ENCODE measurements at places on chromosomes 1 and 21. TPM values are rescaled to one million over a fixed set of nuclear protein-coding genes. Genes with fewer than 3 reads are reported as not detected.
A peak's percentile ranks its signal among the peaks of the same experiment; 100 is the strongest.

DNA sequence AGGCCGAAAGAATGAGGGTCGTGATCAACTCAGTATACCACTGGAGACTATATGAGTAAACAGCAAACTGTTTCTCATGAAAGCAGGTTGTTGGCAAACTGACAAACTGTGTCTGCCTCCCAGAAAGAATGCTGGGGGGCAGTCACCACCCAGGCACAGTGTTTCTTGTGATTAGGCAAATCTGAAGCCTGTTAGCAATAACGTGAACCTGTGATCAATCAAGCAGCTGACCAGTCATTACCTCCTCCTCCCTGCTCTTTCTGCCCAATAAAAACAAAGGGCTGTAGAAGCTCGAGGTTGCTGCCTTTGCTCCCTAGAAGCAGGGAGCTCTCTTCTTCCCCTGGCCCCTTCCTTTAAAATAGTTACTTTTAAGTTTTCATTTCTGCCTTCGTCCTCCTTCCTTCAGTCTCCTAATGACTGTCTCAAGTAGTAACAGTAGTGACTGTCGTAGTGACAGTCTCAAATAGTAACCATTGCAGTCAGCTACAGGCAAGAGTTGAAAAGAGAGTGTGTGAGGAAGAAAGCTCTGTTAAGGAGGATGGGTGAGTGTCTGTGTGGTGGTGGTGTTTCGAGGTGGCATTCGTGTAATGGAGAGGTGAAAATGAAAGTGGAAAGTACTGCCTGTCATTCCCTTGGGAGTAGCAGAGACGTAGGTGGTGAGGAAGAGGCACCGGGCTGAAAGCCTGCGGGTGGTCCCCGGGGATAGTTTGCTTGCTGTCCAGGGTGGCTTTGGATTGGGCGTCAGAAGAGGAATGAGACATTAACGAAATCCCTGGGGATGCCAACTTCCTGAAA is 14.5 kb downstream of the HHAT start:
- H3K36me3 ChIP-seq = no peaks in the 10 kb centered on the region
- no peaks in the 10 kb centered on the region for H3K27me3 ChIP-seq
- peaks cover 33% of the 10 kb centered on the region for H3K4me1 ChIP-seq
- DNase-seq = no peak
- no peak overlapping the region for H3K4me3 ChIP-seq

GRCh38 chr1:21447311-21447710 is 7.4 kb downstream of the NBPF3 start:
- H3K4me1 ChIP-seq = peaks cover 17% of the 10 kb centered on the region
- peaks cover 5% of the 10 kb centered on the region for H3K36me3 ChIP-seq
- H3K4me3 ChIP-seq = no peak overlapping the region

GRCh38 chr1:24966724-24967346 is 36.8 kb upstream of the RUNX3 start:
- H3K4me1 ChIP-seq = peaks cover 68% of the 10 kb centered on the region
- H3K36me3 ChIP-seq = peaks cover 30% of the 10 kb centered on the region
- H3K27ac ChIP-seq = peak overlapping the region; percentile 98
- no peaks in the 10 kb centered on the region for H3K27me3 ChIP-seq

DNA sequence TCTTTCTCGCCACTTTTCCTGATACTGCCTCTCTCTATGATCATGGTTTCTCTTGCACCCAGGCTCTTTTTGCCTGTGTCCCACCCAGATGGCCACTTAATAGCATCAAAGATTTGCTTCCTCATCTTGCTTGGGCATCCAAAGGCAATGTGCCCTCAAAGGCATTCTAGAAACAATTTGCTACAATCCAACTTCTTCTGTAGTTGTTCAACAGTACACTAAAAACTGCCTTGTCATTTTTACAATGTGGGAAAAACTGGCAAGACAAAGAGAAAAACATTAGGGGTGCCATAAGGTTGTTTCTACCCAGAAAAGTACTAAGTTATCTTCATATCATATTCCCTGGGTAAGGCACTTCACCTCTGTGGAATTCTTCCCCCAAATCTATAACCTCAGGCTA is 16.5 kb upstream of the KLF18 start:
- H3K4me1 ChIP-seq = no peaks in the 10 kb centered on the region
- H3K27me3 ChIP-seq = peaks cover 10% of the 10 kb centered on the region
- no peak overlapping the region for H3K4me3 ChIP-seq
- no peak for DNase-seq

- H3K27ac ChIP-seq = peak overlapping the region; percentile 65
- H3K27me3 ChIP-seq = peaks cover 21% of the 10 kb centered on the region
- DNase-seq = peak; percentile 66
- no peaks in the 10 kb centered on the region for H3K36me3 ChIP-seq
- H3K4me1 ChIP-seq = peaks cover 4% of the 10 kb centered on the region
These were observed 39.0 kb upstream of the PDE9A start for GRCh38 chr21:42614396-42614795.

The TMEM269 gene
- not detected for total RNA-seq

GRCh38 chr1:3463013-3463385 is 8.5 kb downstream of the ARHGEF16 start:
- no peak for DNase-seq
- no peaks in the 10 kb centered on the region for H3K27me3 ChIP-seq
- H3K4me1 ChIP-seq = no peaks in the 10 kb centered on the region
- no peak overlapping the region for H3K27ac ChIP-seq
- no peaks in the 10 kb centered on the region for H3K36me3 ChIP-seq

DNA sequence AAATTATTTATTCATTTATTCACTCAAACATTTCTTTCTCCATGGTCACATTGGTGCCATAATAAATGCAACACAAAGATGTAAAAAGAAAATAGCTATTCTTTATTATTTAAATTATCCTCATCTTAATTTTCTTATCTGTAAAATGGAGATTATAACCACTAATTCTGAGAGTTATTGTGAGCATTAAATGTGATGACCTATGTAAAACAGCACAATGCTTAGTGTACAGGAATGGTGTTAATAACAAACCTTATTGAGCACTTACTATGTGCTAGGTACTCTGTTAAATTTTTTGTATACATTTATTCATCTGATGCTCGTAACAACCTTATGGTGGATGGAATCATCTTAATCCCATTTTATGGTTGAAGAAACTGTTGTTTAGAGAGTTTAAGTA is 84.6 kb downstream of the NTMT2 start:
- no peaks in the 10 kb centered on the region for H3K36me3 ChIP-seq
- peaks cover 9% of the 10 kb centered on the region for H3K27me3 ChIP-seq
- DNase-seq = no peak
- no peaks in the 10 kb centered on the region for H3K4me1 ChIP-seq
- no peak overlapping the region for H3K4me3 ChIP-seq

The RIMS3 gene
- 4.7 TPM for total RNA-seq

DNA sequence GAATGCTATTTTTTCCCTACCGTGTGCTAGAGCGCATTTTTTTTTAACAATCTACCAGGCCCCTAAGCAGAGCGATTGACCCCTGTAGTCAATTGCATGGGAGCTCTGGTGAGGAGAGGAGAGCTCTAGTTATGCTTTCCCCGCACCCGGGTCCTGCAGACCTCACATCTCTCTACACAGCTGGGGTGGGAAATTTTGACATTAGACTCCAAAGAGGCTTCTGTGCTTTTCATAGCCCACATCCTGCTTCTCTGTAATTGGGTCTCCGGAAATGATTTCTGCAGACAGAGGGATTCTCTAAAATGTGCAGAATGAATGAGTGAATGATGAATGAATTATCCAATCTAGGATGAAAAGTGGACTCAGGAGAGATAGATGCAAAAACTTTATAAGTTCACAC is 41.5 kb upstream of the DUSP10 start:
- H3K27me3 ChIP-seq = no peaks in the 10 kb centered on the region
- H3K4me3 ChIP-seq = peak overlapping the region; percentile 60
- H3K27ac ChIP-seq = peak overlapping the region; percentile 53
- peaks cover 72% of the 10 kb centered on the region for H3K4me1 ChIP-seq
- H3K36me3 ChIP-seq = peaks cover 14% of the 10 kb centered on the region
- peak; percentile 49 for DNase-seq

The FCRL3 gene
- total RNA-seq = 0.42 TPM

GRCh38 chr1:27358928-27359313 is 7.8 kb downstream of the MAP3K6 start:
- H3K36me3 ChIP-seq = no peaks in the 10 kb centered on the region
- H3K27ac ChIP-seq = no peak overlapping the region
- H3K4me1 ChIP-seq = peaks cover 53% of the 10 kb centered on the region
- no peak for DNase-seq
- H3K27me3 ChIP-seq = peaks cover 9% of the 10 kb centered on the region

GRCh38 chr1:162973381-162973795 is 95.8 kb upstream of the RGS4 start:
- H3K36me3 ChIP-seq = no peaks in the 10 kb centered on the region
- H3K27me3 ChIP-seq = no peaks in the 10 kb centered on the region

The CD1E gene
- total RNA-seq = not detected

DNA sequence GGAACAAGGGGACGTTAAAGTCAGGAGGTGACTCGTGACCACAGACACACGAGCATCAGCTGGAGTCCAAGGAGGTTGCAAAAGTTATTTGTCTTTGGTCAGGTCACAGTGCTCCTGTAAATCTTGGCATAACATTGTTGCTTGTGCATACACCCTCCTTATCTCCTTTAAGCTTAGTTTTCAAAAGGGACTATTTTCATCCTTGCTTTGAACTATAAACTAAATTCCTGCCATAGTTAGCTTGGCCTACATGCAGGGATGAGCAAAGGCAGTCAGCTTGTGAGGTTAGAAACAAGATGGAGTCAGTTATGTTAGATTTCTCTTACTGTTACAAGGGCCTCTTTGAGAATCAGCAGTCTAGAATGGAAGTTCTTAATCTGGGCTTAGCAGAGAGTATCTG is 28.0 kb upstream of the FASLG start:
- H3K4me3 ChIP-seq = no peak overlapping the region
- peaks cover 14% of the 10 kb centered on the region for H3K36me3 ChIP-seq
- H3K4me1 ChIP-seq = peaks cover 51% of the 10 kb centered on the region
- peaks cover 4% of the 10 kb centered on the region for H3K27me3 ChIP-seq
- no peak for DNase-seq
- no peak overlapping the region for H3K27ac ChIP-seq

GRCh38 chr1:118143121-118143520 is 41.9 kb downstream of the SPAG17 start:
- no peak overlapping the region for H3K27ac ChIP-seq
- H3K27me3 ChIP-seq = no peaks in the 10 kb centered on the region
- DNase-seq = no peak
- no peaks in the 10 kb centered on the region for H3K36me3 ChIP-seq
- no peak overlapping the region for H3K4me3 ChIP-seq
- H3K4me1 ChIP-seq = no peaks in the 10 kb centered on the region

DNA sequence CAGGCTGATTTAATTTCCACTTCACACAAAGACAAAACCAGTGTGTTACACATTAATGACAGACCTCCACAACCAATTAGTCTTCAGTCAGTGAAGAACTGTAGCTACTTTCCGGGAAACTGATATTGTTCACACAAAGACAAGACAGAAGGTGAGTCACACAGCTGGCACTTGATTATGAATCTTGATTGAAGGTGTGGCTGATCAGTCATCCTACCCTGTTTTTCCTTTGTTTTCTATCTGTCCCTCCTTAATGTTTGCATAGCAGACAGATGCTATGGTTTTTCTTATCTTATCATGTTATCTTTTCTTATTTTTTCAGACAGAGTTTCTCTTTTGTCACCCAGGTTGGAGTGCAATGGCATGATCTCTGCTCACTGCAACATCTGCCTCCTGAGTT is 185.1 kb upstream of the GREM2 start:
- no peaks in the 10 kb centered on the region for H3K36me3 ChIP-seq
- H3K4me3 ChIP-seq = no peak overlapping the region
- no peak for DNase-seq
- no peaks in the 10 kb centered on the region for H3K27me3 ChIP-seq
- no peak overlapping the region for H3K27ac ChIP-seq
- no peaks in the 10 kb centered on the region for H3K4me1 ChIP-seq

The FMO1 gene
- not detected for total RNA-seq

DNA sequence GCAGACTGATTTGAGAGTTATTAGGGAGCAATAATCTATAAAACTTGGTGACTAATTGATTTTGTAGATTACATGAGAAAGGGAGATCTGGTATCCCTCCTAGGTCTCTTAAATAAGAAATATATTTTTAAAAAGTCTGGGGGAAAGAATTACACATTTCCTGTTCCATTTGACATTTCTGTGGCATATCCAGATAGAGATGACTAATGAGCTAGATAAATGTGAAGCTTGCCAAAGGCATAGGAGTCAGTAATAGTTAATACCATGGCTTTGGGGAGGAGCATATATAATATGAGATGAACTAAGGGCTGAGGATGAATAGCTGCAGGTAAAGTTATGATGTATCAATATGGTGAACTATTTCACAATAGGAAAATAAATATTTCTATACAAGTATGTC is 663.7 kb downstream of the PTPRC start:
- H3K27me3 ChIP-seq = peaks cover 4% of the 10 kb centered on the region
- DNase-seq = no peak
- H3K4me3 ChIP-seq = no peak overlapping the region
- H3K36me3 ChIP-seq = no peaks in the 10 kb centered on the region
- no peaks in the 10 kb centered on the region for H3K4me1 ChIP-seq

- H3K4me3 ChIP-seq = no peak overlapping the region
- no peaks in the 10 kb centered on the region for H3K27me3 ChIP-seq
- peaks cover under 1% of the 10 kb centered on the region for H3K36me3 ChIP-seq
- H3K27ac ChIP-seq = no peak overlapping the region
- DNase-seq = no peak
These were observed 50.2 kb downstream of the PRDX6 start for GRCh38 chr1:173527151-173527826.

The CSMD2 gene
- total RNA-seq = not detected

DNA sequence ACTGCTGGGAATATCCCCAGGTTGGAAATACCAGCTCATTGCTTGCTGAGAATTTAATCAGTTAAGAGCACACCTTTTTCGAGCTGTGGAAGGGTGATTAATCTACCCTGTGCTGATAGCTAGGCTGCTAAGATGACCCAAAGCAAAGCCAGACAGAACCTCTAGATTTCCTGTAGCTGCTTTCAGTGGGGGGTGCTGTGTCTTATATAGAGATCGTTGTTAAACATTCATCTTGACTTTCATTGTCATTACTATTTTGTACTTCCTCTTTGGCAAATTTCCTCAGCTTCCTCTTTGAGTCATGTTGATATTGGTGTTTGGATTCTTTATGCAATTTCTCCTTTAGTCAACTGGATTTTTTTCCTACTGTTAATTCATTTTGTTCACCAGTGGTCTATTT is 155.3 kb downstream of the DISC1 start:
- H3K27me3 ChIP-seq = no peaks in the 10 kb centered on the region
- H3K36me3 ChIP-seq = no peaks in the 10 kb centered on the region
- DNase-seq = no peak
- H3K27ac ChIP-seq = no peak overlapping the region
- H3K4me3 ChIP-seq = no peak overlapping the region

GRCh38 chr1:204983881-204984280 is 59.1 kb upstream of the CNTN2 start:
- H3K4me3 ChIP-seq = no peak overlapping the region
- no peak overlapping the region for H3K27ac ChIP-seq
- H3K27me3 ChIP-seq = peaks cover 17% of the 10 kb centered on the region
- peaks cover 8% of the 10 kb centered on the region for H3K4me1 ChIP-seq

The KRTAP26-1 gene
- total RNA-seq = not detected

DNA sequence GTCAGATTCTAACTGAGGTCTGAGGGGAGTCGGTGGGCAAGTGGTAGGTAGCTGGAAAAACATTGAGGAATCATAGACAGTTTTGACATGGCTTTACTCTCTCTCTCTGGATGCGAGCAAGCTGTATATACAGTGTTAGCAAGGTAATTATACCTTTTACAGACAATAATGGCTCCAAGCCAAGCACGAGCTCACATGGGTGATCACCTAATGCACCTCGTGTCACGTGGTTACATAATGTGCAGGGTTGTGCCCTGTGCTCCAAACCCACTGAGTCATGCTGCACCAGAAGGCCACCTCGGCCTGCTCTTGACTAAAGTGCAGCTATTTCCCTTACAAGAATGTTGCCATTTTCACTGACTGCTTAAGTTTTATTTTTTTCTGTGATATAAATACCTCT is 7.6 kb upstream of the CLCA2 start:
- no peaks in the 10 kb centered on the region for H3K27me3 ChIP-seq
- H3K4me3 ChIP-seq = no peak overlapping the region
- no peak for DNase-seq
- H3K27ac ChIP-seq = no peak overlapping the region
- H3K36me3 ChIP-seq = no peaks in the 10 kb centered on the region

Data from activated CD8-positive, alpha-beta T cell treated with anti-CD3 and anti-CD28 coated beads, Interleukin-2, amount 10 ng/mL, durations not matched to agents 7 days and 5 days (primary cell).